T-helper 22 cell (primary cell): ENCODE measurements at places on chromosomes 2 and 18.

- no peak for DNase-seq
These were observed 39.6 kb downstream of the DOK1 start for GRCh38 chr2:74593826-74594772.

GRCh38 chr2:202910698-202911097, 775 bp downstream of the WDR12 start:
- no peak for DNase-seq

- DNase-seq, result no peak
These were observed 38.4 kb downstream of the SLC9A2 start for GRCh38 chr2:102657770-102658169.

DNA sequence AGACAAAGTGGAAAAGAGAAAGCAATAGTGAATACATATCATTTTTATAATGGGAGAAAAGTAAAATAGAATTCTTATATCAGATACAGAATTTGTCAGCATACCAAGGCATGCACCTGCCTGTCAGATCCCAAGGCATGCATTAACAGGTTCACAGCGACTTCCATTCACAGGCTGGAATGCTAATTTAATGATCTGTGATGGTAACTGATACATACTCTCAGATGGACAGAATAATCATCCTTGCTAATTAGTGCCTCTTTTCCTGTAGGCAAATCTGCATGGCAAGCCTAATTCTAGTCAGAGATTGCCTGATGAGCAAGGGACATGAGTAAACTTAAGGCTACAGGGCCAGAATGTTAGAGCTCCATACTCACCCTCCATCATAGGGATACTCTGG, 76.1 kb downstream of the PRKRA start:
- no peak for DNase-seq

- DNase-seq, result no peak
These were observed 66.1 kb downstream of the COLEC12 start for GRCh38 chr18:434410-434809.

DNA sequence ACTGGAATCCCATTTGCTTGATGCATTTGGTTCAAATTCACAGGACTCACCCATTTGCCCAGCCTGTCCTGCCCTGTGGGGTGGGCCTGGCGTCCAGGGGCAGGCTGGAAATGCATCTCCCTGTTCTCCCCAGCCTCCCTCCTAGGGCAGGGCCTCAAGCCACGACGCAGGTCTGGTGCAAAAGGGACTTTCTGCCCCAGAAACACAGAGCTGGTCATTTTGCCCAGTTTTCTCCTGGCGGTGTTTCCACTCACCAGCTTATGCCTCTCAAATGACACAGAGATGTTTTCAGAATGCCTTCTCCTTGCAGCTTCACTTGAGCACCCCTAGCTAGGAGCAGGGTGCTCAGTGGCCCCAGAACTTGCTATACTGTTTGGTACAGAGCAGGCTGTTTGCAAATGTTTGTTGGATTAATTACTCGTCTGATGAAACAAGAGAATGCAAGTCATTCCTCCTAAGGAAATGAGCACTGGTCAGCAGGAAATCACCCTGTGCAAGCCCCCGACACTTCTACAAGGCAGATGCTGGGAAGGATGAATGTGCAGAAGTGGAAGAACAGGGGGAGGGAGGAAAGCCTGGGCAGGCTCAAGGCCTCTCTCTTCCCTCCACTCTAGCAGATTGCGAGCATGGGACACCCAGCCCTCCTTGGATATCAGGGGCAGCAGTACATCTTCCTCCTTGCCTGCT, 164.3 kb upstream of the APCDD1 start:
- no peak for DNase-seq

- DNase-seq, result no peak
These were observed 823 bp upstream of the GORASP2 start for GRCh38 chr2:170928036-170928823.

GRCh38 chr2:128260239-128261138, 58.2 kb downstream of the HS6ST1 start:
- DNase-seq, result no peak

GRCh38 chr18:74840492-74841167, 243.0 kb downstream of the ZNF407 start:
- DNase-seq, result no peak

GRCh38 chr2:104385743-104386142, 468.2 kb upstream of the POU3F3 start:
- DNase-seq, result no peak
